D721Med (cell line): ENCODE measurements at places on chromosomes 6 and 20.

GRCh38 chr6:147106759-147107401 is 97.3 kb upstream of the STXBP5 start:
- DNase-seq: no peak

DNA sequence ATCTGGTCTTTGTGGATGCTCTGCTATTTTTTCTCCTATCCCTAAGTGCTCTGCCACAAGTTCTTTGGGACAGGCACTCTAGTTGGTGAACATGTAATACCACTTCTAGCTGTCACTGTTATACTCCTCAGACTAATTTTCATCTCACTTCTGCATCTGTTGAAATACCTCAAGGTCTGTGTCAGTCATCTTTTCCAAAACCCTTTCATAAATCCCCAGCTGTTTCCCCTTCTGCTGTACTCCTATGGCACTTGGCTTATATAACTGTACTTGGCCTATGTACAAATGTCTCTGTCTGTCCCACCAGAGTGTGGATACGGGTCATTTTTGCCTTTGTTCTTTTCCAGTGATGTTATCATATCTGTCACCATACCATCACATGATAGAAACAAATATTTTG is 124.2 kb downstream of the FHL5 start:
- no peak for DNase-seq

DNA sequence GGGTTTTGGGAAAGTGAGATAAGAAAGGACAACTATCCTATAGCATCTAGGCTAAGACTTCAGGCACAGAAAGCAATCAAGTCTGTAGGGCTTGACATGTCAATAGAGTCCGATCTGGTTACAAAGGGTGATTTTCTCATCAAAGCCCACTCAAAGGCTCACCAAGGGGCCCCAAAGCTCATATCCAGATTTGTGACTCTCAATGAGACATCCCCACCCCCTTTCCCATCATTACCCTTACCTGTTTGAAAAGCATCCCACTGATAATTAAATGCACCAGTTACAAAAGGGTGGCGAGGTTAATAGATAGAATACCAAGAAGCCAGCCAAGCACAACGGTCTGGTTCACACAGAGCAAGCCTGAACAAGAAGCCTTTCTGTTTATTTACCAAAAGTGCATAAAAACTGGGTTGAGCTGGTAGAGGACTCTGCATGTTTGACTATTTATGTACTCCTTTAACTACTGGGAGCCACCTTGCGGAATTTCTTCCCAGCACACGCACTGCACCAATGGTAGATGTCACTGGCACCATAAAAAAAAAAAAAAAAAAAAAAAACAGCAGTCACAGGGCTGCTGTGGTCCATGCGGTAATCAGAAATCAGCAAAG is 6.1 kb downstream of the JAG1 start:
- no peak for DNase-seq

DNA sequence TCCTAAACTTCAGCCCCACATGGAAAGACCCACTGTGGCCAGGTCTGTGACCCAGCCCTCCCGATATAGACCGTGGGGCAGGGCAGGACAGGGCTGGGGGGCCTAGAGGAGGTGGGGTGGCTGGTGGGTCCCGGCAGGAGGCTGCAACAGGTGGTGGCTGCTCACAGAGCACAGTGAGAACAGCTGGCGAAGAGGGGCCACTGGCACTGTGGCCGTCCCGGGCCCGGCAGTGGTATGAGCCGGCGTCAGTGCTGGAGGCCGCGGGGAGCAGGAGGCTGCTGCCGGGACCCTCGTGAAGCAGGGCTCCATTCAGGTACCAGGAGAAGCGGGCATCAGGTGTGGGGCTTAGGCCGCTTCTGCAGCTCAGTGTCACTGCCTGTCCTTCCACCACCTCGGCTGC is 13.4 kb downstream of the SIGLEC1 start:
- no peak for DNase-seq

DNA sequence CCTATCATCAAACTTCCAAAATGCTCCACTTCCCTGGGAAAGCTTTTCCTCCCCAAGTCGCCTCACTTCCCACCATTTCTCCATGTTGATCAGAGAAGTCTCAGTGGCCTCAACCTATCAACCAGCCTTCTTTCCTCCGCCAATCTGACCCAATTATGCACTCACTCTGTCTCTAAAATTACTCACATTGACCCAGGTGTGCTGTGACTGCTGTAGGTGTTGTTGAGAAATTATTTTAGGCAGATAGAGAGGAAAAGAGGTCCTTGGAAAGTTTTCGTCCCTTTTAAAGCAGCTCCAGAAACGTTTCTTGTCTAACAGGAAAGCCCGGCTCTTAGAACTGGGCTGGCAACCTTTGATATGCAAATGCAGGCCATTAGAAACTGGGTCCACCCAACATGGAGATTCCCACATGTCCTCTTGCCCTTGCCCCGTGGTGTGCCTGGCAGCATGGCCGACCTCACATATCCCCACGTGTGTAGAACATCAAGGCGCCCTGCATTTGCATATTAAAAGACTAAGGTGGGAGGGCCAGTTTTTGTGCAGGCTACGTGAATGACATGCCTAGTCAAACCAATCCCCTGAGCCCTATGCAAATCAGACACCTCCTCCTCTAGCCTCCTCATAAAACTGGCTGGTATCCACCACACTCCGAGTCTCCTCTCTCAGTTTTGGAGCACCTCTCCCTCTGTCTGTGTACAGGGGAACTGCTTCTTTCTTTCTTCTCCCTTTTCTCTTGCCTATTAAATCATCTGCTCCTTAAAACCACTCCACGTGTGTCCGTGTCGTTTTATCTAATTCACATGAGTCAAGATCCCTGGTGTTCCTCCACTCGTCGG is 12.9 kb downstream of the IPCEF1 start:
- no peak for DNase-seq

GRCh38 chr6:163958646-163959045 is 544.1 kb downstream of the QKI start:
- DNase-seq: no peak

GRCh38 chr6:3776881-3777507 is 25.5 kb upstream of the PXDC1 start:
- DNase-seq: no peak

DNA sequence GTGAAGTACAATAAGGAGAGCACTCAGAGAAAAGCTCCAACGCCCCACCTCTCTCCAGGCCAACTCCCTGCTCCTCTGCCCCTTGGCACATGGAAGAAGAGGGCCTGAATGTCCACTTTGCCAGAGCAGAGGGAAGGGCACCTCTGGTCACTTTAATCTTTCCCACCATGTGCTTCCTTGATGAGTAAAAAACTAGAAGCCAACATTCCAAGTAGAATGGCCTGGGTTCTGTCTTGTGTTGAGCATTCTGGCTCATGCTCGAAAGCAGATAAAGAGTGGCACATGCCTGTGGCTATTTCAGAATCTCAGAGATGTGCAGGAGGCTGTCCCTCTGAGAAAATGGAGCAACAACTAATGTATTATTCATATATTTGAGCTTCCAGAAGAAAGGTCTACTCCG is 177.4 kb upstream of the PLN start:
- no peak for DNase-seq

DNA sequence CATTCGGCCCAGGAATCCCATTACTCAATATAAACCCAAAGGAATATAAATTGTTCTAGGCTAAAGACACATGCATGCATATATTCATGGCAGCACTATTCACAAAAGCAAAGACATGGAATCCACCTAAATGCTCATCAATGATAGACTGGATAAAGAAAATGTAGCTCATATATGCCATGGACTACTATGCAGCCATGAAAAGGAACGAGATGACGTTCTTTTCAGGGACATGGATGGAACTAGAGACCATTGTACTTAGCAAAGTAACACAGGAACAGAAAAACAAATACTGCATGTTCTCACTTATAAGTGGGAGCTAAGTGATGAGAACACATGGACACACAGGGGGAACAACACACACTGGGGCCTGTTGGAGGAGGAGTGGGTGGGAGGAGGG is 769.5 kb downstream of the TBC1D32 start:
- DNase-seq: no peak

DNA sequence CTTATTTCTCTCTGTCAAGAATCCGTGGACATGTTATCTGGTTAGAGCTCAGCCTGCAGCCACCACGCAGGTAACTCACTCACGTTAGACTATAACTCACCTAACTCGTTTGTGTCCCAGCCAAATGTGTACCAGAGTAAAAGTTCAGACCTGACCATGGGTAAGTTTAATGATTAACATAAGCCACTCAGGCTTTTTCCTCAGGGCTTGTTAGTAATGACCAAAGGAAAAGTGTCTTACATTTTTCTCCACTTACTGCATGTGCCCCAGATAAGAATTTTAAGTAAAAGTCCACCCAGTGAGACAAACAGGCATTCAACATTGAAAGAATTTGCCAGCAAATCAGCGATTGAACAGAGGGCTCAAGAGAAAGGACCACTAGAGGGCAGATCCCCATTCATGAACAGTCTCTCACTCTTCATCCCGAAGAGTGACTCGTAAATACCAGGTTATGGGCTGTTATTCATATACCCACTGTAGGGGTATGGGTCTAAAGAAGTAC is at the start of gene PKHD1:
Gene PKHD1 (minus strand): TSS at position 116 of the 502 bp plus-strand sequence. CDS start 2,680 bp downstream, outside the sequence.
- DNase-seq: no peak
